Activated CD8-positive, alpha-beta memory T cell treated with anti-CD3 and anti-CD28 coated beads, Interleukin-2, amount 10 ng/mL, durations not matched to agents 7 days and 5 days (primary cell): ENCODE measurements at places on chromosomes 1 and 21.
A peak's percentile ranks its signal among the peaks of the same experiment; 100 is the strongest.

DNA sequence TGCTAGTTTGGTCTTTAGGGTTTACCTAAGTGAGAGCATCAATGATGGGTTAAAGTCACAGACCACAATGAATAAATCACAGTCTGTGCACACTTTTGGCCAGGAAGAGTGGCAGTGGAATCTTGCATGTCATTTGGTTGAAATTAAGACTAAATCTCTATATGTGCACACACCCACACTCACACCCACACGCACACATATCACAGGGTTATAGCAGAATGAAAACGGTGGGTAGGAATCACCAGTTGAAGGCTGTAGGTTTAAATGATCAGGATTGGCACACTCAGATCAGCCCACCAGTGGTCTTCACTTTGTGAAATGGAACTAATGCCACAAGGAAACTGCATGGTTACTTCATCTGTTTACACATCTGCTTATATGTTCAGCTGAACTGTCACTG lies 97.6 kb upstream of the ADAR start:
- no peaks in the 10 kb centered on the region for H3K36me3 ChIP-seq
- H3K27me3 ChIP-seq: peaks cover 52% of the 10 kb centered on the region
- no peak overlapping the region for H3K4me3 ChIP-seq

DNA sequence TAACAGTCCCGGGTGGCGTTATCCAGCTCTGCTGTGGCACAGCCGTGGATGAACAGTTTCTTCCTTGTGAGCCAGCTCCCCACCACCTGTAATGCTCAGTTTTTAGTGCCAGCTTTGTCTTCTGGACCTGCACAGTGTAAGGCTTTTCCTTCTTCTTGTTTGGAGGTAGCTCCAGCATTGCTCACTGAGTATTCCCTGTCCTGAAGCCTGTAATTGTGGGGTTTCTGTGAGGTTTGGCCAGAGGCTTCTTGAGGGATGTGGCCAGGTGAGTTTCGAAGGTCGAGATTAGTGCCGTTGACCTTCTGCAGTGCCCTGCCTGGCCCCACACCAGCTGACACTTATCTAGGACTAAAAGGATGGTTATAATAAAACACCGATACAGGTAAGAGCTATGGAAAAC lies 75.0 kb downstream of the PBX1 start:
- H3K4me1 ChIP-seq: no peaks in the 10 kb centered on the region
- no peak overlapping the region for H3K27ac ChIP-seq

DNA sequence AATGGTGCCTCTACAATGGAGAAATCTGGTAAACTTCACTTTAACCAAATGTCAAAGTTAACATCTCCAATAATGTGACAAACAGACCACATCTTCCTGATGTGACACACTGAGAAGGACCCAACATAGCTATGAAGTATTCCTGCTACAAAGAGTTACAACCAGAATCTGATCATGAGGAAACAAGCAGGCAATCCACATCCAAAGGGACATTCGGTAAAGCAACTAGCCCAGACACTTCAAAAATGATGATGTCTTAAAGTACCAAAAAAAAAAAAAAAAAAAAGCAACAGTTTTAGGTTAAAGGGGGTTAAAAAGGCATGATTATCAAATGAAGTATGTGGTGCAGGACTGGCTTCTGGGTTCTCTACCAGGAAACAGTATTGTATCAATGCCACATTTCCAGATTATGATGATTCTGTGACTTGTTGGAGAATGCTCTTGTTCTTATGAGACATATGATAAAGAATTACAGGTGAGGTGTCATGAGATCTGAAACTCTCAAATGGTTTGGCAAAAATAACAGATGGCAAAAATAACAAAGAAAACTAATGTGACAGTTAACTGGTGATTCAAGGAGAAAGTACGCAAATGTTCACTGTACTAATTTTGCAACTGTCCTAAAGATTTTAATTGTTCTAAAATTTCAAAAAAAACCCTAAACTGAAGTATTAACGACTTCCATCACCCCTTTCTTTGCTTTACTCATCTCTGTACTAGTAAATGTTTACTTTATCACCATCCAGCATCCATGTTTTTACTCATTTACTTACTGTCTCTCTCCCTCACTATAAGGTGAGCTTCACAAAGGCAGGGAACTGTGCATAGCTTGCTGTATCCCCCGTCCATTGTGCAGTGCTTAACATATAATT lies 2.8 kb downstream of the CD58 start:
- peaks cover 72% of the 10 kb centered on the region for H3K4me1 ChIP-seq
- no peak for DNase-seq
- H3K27ac ChIP-seq: peak overlapping the region; percentile 91
- H3K36me3 ChIP-seq: peaks cover 57% of the 10 kb centered on the region
- no peaks in the 10 kb centered on the region for H3K27me3 ChIP-seq

GRCh38 chr1:148333875-148334338 lies 149.2 kb downstream of the PPIAL4G start:
- H3K36me3 ChIP-seq: peaks cover 3% of the 10 kb centered on the region
- H3K27ac ChIP-seq: peak overlapping the region; percentile 100
- peak overlapping the region; percentile 92 for H3K4me3 ChIP-seq
- H3K27me3 ChIP-seq: peaks cover 49% of the 10 kb centered on the region
- peaks cover 43% of the 10 kb centered on the region for H3K4me1 ChIP-seq
- DNase-seq: no peak

DNA sequence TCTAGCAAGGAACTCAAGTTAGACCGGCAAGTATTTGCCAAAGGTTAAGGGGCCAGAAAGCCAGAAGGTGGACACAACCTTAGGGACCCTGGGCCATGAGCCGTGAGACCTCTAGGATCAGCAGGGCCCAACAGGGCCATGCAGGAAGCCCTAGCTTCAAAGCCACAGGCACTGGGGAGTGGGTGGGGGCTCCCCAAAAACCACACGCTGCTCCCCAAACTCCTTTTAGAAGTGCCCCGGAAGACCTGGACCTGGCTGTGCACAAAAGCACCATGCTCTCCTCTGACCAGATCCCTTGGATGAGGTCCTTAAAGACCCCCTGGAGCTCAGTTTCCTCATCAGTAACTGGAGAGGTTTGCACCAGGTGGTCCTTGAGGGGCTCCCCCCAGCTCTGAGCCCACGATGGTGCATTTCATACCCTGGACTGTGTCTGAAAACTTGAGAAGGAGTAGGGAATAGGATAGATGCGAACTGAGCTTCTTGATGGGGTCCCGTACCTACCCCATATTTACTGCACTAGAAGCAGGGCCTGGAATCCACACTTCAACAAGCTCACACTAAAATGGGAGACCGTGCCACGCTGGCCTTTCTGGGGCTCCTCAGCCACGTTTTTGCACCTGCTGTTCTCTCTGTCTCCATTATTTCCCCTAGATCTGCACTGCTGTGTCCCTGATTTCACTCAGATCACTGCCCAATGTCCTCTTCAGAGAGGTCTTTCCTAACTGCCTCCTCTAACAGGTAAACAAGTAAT lies 40.6 kb upstream of the LBR start:
- no peak for DNase-seq
- H3K4me3 ChIP-seq: peak overlapping the region; percentile 84
- H3K27ac ChIP-seq: peak overlapping the region; percentile 99
- no peaks in the 10 kb centered on the region for H3K27me3 ChIP-seq
